Panc1 (cell line): ENCODE measurements at places on chromosomes 3 and 15.

- DNase-seq: no peak
Observed at GRCh38 chr3:25665315-25666280, 891 bp upstream of the TOP2B start.

DNA sequence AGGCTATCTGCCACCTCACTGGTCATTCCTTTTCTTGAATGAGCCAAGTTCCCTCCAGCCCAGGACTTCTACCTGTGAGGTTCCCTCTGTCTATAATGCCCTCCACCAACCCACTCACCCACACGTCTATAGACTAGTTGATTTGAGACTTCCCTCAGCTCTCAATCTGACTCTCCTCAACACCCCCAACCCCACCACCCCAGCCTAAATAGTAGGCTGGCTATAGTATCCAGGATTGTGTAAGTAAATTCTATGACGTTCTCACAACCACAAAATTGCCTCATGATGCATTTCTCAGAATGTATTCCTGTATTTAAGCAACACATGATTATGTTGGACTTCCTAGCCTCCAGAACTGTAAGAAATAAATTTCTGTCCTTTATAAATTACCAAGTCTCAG, 2.2 kb downstream of the PLSCR1 start:
- no peak for DNase-seq

- no peak for DNase-seq
Observed at GRCh38 chr3:195905970-195906864, 2.1 kb downstream of the TNK2 start.

GRCh38 chr3:187909866-187910265, 164.6 kb upstream of the BCL6 start:
- DNase-seq: no peak
